ENCODE measurements at places on chromosomes 1 and 21.

- no peak for DNase-seq
Observed at GRCh38 chr1:69256036-69256435, 311.7 kb upstream of the LRRC7 start.

DNA sequence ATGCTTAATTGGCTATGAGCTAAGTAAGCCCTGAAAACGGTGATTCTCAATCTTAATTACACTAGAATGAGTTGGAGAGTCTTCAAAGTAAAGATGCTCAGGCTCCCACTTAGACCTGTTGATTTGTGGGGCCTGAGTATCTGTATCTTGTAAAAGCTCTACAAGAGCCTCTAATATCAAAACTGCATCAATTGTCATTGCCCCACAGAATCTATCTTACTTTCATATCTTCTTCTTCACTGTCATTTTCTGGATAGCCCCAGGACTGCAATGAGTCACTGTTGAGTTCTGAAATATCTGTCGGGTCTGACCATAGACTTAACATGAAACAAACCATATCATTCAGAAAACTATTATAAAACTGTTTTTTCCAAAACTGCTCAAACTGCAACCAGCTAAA lies 102.8 kb upstream of the SERTAD4 start:
- DNase-seq: no peak

DNA sequence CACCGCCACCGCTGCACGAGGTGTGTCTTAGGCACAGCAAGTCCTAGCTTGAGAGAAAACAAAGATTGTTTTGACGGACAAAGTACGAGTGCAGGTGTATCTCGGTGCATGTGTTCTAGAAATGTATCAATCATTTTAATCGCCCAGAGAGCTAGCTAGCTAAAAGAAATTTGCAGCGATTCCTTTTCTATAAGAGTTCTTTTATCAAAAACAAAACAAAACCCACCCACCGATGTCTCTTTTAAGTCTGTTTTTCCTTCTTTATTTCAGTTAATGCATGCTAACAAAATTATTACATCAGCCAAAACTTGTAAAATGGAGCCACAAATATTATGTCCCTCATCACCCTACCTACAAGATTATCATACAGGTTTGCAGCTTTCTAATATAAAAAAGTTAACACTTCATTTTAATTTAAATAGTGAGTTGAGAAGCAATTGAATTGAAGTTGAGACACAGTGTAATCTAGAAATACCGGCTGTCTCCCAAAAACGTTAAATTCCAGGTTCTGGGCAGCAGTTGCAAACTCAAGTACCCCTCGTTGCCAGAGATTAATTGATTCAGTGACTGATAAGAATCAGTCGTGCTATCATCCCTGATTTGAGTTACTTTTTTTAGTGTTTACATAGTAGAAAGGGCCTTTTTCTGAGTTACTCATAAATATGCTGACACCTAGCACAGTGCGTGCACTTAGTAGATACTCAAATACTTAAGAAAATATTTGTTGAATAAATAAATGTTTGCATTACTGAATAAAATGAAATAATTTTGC lies 1.5 kb upstream of the SYDE2 start:
- DNase-seq: no peak

DNA sequence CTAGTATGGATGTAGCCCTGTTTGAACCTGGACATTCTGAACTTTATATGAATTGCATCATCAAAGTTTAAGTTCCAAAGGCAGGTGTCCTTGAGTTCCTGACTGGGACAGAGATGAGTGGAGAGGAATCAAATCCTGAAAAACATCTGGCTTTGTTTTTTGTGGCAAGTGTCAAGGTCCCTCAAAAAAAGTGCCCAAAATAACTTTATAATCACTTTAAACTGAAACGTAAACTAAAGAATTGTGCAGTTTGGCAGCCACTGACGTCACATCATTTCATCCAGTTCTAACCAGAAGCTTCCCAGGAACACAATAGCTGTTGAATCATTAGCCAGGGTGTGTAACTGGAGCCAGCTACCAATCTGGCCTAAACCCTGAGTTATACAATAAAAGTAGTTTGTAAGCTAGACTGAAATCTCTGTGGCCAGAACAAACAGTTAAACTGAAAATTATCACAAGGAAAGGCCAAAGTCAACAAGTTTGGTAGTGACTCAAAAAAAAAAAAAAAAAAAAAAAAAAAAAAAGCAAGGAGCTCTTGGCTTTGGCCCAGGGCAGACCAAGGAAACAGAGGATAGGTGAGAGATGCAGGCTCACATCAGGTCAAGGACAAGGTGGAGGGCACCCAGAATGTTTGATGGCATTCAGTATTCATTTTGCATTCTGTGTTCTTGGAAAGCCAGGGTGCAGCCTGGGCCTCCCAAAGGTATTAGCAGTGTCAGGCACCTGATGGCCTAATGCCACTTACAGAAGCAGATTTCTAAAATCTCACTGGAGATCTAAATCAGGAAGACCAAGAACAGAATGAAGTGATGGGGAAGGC lies 74.3 kb downstream of the TNFSF18 start:
- DNase-seq: no peak

GRCh38 chr1:216044538-216044937 lies 378.7 kb downstream of the USH2A start:
- no peak for DNase-seq

DNA sequence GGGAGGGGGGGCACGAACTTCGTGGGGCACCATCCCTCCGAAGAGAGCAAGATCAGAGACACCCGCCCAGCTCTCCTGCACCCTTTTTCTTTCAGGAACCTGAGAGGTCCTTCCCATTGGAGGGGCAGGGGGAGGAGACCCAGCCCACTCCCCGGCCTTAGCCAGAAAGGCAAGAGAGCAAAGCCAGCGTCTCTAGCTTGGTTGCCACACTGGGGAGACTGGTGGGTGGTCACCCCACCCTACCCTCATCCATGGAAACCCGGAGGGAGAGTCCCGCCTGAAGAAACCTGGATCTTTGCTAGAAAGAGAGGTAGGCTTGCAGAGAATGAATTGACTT lies 246 bp downstream of the ATP2B4 start:
- no peak for DNase-seq

- peak; percentile 44 for DNase-seq
Observed at GRCh38 chr1:39091845-39092645, 65.9 kb downstream of the NDUFS5 start.

- no peak for DNase-seq
Observed at GRCh38 chr1:208007319-208007937, 96.5 kb upstream of the CD34 start.

GRCh38 chr1:54965624-54966340 lies 14.6 kb upstream of the TMEM61 start:
- DNase-seq: no peak

GRCh38 chr1:21762022-21762404 lies 20.9 kb downstream of the USP48 start:
- no peak for DNase-seq

DNA sequence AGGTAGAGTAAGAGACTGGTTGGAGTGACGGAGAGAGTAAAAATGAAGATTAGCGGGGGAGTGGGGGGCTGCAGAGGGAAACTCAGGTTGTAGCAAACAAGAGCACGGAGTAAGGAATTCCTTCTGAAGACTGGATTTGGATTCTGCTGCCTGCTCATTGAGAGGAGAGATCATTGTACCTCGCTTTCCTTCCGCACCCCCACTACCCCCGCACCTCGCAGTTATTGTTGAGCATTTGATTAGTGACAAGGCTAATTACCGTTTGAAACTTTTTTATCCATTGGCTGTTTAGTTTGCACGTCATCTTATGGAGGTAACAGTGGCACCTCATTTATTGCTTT lies 463 bp downstream of the PRPF3 start:
- DNase-seq: no peak

DNA sequence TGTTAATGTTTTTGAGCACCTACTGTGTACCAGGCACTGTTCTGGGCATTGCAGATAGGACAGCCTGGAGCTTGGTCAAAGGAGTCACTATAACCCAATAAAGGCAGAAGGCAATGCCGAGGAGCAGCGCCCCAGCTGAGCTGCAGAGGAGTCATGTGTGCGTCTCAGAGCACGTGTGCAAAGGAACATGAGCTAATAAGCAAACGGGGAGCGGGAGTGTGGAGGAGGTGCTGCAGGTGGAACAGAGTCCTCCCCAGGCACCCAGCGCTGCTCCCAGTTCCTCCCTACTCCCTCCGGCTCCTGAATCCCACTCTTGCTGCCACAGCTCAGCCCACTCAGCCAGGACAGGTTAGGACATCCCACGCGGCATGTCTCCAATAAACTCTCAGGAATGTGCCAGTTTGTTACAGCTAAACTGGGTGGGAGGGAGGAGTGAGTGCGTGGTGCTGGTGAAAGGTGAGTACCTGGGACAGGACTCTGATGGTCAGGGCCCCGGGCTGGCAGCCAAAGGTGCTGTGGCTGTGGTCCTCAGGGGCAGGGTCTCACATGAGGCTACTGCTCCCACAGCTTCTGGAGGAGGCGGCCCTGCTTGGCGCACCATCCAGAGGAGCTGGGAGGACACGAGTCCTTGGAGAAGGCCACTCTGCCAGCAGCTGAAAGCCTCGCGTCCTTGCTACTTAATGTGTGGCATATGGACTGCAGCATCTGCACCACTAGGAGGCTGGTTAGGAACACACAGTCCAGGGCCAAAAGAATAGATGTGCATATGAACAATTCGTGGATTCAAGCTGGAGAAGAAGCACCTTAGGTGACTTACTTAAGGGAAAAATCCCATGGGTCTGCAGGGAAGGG lies 52.3 kb downstream of the GRIK3 start:
- DNase-seq: no peak

- DNase-seq: no peak
Observed at GRCh38 chr1:38662126-38662525, 197.4 kb downstream of the RRAGC start.

DNA sequence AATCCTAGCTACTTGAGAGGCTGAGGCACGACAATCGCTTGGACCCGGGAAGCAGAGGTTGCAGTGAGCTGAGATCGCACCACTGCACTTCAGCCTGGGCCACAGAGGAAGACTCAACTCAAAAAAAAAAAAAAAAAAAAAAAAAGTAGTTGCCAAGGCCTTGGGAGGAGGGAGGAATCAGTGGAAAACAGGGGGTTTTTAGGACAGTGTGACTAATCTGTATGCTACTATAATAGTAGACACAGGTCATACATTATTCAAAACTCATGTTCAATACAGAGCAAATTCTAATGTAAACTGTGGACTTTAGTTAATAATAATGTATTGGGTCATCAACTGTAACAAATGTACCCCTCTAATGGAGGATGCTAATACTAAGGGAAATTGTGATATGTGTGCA lies 51.7 kb upstream of the CTPS1 start:
- DNase-seq: no peak

DNA sequence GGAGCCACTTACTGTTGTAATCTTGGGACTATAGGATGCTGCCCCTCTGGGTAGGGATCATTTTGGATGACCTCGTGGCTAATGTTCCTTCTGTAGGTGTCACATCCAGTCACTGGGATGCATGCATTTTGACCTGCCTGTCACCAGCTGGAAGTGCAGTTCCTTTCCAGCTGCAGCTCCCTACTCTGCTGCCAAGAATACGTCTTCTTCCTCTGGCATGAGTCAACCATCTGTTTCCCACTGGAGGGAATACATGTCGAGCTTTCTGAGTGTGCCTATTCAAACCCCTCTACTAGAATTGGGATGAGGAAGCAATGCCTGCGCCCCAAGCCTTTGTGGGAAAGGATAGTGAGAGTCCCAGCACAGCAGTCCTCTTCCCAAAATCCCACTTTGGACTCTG lies 415.5 kb upstream of the ADAMTS5 start:
- DNase-seq: no peak

DNA sequence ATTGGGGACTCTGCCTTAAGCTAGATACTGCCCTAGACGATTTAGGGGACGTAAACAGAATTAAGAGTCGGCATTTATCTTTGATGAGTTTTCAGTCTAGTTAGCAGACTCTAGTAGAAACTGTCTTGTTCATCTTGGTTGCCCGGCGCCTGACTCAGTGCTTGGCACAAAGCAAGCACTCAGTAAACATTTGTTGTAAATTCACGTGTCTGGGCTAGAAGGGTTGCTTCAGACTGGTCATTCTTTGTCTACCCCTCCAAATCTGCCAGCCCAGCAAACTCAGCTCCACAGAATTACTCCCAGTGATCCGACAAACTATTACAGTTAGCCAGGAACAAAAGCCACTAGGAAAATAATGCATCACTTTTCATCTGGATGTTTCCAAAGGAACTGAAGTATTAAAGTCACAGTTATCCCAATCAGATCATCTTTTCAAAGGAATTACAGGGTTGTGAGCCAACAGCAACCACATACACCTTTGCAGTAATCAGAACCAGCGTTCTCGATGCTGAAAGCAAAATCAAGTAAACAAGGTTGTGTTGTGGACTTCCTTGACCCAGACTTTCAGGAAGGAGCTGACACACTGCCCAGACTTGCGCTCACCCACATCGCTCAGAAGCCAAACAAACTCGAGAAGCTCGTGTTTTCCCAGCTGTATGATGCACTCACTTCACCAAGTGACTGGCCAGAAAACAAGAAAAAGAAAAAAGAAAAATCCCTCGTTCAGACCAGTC lies 66.5 kb upstream of the GADD45A start:
- no peak for DNase-seq

- no peak for DNase-seq
Observed at GRCh38 chr1:95384567-95384966, 150.6 kb downstream of the RWDD3 start.

DNA sequence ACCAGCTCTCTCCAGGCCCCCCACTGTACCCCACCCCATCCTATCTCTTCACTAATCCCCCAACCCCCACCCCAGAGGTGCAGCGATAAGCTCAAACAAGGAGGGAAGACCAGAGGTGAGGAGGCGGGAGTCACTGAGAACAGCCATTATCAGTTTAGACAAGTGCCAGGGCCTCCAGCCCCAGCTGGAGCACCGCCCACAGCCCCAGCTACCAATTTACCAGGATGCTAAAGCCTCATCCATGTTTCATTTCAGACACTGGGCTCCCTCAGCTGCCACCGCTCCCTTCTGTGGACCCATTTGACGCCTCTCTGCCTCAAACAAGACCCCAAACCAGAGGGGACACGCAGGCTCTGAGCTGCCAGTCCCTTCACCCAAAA lies 80.6 kb downstream of the DISP3 start:
- no peak for DNase-seq

DNA sequence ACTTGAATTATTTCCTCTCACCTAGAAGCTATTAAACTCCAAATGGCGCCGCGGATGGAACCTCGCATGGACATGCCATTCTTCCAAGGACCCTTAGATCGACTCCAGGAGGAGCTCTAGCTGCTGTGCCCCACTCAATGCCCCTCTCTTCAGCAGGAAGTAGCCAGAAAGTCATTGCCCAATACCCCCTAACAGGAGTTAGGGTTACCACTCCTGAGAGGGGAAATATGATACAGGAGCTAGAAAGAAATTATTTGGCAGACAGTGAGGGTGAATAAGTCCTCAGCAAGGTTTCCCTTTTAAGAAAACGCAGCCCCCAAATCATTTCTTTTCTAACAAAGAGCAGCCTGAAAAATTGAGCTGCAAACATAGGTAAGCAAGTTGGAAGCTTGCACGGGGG lies 28.6 kb downstream of the TFB2M start:
- no peak for DNase-seq

GRCh38 chr1:14693949-14694348 lies 95.5 kb downstream of the KAZN start:
- DNase-seq: no peak

GRCh38 chr1:25206201-25206600 lies 26.1 kb downstream of the SYF2 start:
- no peak for DNase-seq

Measured in naive thymus-derived CD8-positive, alpha-beta T cell (primary cell).